ENCODE measurements at places on chromosomes 5 and 9.

DNA sequence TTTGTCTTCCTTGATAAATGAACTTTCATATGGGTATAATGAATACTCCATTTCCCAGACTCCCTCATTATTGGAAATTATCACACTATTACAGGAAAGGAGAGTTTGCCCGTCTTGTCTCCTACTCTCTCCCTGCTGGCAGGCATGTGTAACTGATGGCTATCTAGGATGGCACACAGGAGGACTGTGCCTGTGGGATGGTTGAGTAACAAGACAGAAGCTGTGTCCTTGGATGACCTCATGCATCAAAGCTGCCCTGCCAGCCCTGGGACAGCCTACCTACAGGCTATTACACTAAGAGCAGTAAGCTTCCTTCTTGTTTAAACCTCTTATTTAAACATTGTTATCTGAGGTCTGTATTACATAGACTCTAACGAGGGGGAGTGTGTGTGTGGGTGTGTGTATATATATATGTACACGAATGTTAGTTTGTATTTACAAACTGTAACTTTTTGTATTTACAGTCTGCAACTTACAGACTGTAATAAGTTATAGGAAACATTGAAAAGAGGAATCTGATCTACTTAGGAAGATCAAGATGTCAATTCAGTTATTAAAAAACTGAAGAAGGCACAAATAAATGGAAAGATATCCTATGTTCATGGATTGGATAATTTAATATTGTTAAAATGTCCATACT, 247.6 kb upstream of the ACO1 start:
- no peak for DNase-seq

DNA sequence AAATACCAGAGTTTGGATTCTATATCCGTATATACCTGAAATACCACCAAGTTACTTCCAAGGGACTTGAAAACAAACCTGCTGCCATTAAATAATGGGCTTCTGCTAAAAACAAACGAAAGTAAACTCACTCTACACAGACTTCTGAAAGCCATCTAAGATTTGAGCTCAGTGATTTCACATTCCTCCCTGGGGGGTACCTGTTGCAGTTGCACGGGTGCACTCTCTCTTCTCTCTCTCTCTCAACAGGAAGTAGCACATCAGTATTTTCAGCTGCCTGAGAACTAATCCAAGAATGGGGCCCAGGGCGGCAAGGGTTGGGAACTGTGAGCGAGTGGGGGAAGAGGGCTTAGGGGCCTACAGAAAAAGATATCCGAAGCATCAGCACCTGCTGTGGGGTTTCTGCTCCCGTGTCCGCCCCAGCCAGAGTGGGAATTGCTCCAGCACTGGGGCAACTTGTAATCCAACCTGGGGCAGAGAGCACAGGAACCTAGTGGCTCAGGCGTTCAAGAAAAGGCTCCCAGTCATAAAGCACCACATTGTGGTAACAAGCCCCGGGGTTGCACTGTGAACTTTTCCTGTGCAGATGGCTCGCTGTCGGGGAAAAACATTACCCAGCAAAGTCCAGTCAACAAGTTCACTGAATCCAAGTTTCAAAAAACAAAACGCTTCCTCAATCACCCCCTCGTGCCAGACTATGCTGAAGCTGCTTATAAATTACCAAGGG, 99.8 kb downstream of the EFNA5 start:
- DNase-seq = no peak

DNA sequence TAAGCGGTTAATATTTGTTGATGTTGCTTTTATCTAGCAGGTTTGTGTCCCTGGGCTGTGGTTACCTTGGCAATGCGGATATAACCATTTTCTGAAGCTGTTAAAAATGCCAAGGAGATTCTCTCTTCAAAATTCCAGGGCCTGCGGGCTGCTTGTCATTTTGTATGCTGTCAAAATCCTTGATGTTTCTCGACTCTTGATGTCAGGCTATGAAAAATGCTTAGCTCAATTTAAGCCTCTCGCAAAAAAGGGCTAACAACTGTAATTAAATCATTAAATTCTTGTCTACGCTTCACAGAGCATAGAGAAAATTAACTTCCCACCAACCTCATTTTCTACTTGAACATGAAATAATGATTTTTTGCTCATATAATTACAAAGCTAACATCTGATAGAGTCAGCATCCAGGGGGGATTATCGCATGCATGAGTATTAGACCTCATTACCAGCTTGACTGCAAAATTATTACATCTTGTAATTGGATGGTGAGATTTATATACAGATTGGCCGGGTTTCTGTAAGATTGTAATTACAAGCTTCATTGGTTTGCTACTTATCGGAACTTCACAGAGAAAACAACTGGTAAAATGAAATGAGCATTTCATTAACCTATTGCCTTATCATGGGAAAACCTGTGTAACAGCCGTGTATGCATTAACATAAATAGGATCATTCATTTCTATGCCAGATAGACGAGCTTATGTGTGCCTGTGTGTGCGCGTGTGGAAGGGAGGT, 83.1 kb upstream of the IRX1 start:
- no peak for DNase-seq

- no peak for DNase-seq
Measured at GRCh38 chr9:115980054-115980453, 173.5 kb upstream of the PAPPA start.

- no peak for DNase-seq
Measured at GRCh38 chr5:135535420-135535819, 344 bp downstream of the NEUROG1 start.

DNA sequence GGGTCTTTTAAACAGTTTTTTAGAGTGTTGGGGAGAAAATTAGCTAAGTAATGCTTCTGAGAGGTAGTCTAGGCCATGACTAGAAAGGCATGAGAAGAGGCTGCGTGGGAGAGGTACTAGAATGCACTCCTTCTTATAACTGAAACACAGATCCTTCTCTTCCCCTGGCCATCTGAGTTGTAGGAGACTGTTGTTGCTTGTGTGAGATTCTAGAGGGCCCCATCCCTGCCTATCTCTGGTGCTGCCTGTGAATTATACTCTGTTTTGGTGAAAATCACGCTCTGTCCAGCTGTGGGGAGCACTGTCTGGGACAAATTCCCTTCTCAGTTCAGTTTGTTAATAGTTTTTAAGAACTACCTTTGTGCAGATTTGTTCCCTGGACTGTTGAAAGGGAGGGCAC, 37.5 kb downstream of the MAP1B start:
- DNase-seq = no peak

DNA sequence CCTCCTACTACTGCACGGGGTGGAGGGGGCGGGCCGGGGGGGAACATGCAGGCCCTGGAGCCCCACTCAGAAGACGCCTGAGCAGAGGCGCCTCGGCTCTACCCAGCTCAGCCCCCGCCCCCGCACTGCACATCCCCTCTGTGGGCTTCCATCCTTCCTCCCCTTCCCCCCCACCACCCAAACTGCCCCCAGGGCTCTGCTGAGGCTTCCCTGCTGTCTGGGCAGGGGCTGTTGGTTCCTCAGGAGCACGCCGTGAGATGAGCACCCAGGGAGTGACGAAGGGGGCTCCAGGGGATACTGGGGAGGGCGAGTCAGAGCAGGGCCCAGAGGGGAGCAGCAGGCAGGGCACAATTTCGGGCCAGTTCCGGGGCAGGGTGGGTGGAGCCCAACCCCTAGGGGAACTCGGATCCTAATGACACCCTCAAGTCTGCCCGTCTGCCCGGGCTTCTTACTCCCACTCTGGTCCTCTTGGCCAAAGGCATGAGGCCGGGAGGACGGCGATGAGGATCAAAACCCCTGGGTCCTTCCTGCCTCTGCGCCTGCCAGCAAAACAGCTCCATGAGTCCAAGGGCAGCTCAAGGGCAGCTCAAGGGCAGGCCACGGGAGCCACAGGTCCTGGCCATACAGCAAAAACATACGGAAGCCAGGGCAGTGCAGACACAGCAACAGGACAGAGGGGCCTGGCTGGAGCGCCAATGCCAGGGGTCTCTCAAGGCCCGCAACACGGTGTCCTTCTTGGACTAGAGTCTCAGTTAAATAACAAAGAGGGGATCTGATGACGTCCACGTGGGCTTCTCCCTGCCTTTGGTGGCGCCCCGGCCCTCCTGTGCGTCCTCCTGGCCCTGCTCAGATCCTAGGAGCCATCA, 200.9 kb downstream of the AUH start:
- DNase-seq = no peak

DNA sequence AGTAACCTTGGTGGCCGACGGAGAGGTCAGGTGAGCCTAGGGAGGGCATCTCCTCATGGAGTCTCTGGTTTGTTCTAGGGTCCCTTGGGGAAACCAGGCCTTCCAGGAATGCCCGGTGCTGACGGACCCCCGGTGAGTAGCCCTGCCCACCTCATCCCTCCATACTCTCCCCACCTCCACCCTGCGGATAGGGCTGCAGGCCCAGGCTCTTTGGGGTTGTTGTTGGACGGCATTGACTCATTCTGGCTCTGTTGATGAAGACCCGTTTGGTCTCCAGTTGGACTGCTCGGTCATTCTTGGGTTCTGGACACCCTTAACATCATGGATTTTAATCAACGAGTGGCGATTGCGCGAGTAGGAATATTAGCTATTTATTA, 112.3 kb upstream of the FCN2 start:
- DNase-seq = no peak

Data from activated T-helper 1 cell treated with anti-CD3 and anti-CD28 coated beads, Interleukin-2, amount 50 U/mL, for 16 hours (primary cell).